ENCODE measurements at places on chromosomes 2 and 18. TPM values are rescaled to one million over a fixed set of nuclear protein-coding genes. Genes with fewer than 3 reads are reported as not detected.

Gene COBLL1
- 51.9 TPM for total RNA-seq

Gene SH2D6
- total RNA-seq: not detected

Gene RAPGEF4
- 3.1 TPM for total RNA-seq

Gene SPATA3
- not detected for total RNA-seq

Gene SLC30A3
- total RNA-seq: not detected

Gene MERTK
- total RNA-seq: 47.4 TPM

Gene INHBB
- total RNA-seq: 4.2 TPM

Gene NCOA1
- 46.7 TPM for total RNA-seq

All from gastroesophageal sphincter (tissue), 4 donors.